ENCODE measurements at places on chromosomes 7 and 10.

DNA sequence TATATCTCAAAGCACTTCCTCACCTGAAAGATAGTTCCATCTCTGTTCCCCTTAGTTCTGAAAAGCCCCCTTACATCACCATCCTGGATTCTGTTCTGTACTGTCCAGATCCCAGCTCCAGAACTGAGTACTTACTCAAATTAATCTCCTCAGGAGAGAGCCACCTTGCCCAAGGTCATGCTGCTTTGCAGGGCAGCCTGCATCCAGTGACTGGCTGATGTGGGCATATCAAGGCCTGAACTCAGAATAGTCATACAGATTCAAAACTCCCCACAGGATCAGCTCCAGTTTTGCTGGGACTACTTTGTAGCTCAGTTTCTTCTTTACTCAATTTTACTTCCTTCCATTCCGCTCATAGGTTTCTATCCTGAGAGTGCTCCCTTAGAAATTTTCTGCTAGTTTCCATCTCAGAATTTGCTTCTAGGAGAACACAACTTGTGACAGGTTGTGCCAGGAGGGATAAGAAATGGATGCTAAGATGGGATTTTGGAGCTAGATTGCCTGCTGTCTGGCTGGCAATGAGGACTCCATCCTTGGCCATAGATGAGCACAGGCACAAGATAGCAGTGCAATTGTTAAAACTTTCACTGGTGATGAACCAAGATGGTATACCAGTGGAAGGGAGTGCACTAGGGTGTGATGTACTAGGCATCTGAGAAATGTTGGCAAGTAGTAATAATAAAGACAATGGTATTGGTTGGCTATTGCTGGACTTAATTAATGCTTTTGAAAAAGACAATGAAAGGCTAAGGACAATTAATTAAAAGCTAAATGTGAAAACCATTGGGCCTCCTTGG, 17.3 kb downstream of the SRGN start:
- DNase-seq = no peak

DNA sequence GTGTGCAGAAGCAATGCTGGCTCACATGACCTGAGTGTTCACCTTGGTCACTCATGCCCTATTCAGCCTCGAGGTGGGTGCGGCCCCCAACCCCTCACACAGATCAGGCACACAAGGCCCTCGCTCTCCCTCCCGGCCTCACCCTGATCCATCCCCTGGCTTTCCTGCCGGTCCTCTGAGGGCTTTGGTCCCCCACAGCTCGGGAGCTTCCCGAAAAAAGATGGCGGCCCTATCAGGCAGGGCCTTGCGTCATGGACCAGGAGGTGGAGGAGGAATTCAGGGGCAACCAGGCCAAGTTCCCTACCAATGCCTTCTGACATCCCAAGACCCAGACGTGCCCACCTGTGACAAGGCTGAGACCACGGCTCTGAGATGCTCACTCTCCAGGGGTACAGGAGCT, 43.7 kb upstream of the DNAAF5 start:
- DNase-seq = no peak

DNA sequence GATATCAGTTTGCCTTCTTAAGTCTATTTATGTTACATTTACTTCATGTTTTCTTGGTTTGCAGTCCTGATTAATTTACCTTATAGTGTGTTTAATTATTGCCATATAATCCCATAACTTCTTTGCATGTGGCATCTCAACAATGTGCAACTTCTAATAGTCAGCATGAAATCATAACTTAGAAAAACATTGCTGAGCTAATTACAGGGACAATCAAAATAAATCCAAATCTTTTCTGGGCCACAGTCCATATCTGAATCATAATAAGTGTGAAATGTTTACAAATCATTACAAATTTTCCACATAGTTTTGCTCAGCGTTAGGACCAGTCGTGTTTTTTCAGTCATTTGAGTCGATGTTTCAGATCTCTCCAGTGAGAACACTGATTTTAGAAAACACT, 29.1 kb upstream of the CABCOCO1 start:
- DNase-seq = no peak

- no peak for DNase-seq
Observed at GRCh38 chr7:82441669-82442478, 1.7 kb downstream of the CACNA2D1 start.

DNA sequence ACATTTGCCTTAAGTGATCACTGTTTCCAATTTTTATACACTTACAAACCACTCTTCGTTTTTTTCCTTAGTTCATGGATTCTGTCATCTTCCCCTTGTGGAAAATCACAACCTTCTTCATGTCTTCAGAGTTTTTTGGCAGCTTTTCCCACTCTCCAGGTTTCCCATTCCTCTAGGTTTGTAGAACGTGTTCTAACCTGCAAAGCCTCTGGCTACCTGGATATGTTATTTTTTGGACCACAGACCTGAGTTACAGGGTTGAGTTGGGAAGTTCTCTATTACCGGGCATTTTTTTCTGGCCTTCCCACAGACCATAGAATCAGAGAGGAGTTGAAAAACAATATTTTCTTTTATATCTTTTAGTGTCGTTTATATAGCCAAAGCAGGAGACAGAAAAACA, 30.2 kb downstream of the NRG3 start:
- no peak for DNase-seq

- no peak for DNase-seq
Observed at GRCh38 chr10:65348637-65349036, 1577.2 kb upstream of the LRRTM3 start.

DNA sequence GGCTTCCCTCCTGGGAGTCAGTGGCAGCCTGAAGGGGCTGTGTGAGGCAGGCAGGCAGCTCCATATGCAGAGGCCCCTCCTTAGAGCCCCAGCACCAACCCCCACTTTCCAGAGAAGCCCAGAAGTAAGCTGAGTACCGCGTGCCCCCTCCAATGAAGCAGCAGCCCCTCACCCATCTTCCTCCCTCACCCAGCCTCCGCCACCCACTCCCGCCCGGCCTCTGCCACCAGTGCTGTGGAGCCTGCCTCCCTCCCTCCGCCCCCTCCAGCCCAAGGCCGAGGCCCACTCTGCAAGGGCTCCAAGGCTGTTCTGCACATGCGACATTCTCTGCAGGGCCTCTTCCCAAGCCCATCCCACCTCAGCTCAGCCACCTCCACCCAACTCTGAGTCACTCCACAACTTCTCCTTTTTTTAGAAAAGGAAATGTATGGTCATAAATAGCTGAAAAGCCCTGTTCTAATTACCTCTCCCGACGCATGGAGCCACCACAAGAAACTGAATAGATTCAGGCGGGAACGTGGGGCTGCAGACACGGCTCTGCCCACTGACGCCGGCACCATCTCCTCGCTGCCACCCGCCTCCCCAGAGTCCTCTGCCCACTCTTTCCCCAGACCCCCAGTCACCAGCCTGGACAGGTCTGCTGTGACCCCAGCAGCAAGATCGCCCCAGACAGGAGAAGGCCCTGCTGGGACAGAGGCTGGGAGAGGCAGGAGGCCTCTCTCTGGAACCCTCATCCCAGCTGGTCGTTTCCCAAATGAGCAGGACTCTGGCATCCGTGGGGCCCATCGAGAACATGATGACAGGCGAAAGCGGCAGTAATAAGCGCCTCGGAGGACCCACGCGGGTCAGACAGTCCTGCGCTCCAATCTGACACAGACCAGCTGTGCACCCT, 213.9 kb downstream of the MAD1L1 start:
- DNase-seq = no peak

DNA sequence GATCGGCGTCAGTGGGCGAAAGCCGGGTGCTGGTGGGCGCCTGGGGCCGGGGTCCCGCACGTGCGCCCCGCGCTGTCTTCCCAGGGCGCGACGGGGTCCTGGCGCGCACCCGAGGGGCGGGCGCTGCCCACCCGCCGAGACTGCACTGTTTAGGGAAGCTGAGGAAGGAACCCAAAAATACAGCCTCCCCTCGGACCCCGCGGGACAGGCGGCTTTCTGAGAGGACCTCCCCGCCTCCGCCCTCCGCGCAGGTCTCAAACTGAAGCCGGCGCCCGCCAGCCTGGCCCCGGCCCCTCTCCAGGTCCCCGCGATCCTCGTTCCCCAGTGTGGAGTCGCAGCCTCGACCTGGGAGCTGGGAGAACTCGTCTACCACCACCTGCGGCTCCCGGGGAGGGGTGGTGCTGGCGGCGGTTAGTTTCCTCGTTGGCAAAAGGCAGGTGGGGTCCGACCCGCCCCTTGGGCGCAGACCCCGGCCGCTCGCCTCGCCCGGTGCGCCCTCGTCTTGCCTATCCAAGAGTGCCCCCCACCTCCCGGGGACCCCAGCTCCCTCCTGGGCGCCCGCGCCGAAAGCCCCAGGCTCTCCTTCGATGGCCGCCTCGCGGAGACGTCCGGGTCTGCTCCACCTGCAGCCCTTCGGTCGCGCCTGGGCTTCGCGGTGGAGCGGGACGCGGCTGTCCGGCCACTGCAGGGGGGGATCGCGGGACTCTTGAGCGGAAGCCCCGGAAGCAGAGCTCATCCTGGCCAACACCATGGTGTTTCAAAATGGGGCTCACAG, 1.1 kb downstream of the EGFR start:
- DNase-seq = no peak

DNA sequence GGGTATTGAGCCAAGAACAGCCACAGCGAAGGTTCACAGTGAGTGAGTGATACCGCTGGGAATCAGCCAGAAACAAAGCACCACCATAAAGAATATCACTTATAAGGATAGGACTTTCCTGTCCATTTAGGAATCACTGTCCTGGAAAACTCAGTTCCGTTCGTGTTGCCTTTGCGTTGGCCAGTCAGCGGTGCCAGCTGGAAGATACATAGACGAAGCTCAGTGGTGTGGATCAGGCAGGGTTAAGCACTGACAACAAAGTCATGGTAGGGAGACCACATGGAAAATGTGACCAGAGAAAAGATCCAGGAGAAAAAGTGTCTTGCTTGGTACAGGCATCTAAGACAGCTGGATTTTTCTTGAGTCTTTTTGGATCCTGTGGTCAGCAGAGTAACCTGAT, 579.7 kb upstream of the DPP6 start:
- DNase-seq = no peak

DNA sequence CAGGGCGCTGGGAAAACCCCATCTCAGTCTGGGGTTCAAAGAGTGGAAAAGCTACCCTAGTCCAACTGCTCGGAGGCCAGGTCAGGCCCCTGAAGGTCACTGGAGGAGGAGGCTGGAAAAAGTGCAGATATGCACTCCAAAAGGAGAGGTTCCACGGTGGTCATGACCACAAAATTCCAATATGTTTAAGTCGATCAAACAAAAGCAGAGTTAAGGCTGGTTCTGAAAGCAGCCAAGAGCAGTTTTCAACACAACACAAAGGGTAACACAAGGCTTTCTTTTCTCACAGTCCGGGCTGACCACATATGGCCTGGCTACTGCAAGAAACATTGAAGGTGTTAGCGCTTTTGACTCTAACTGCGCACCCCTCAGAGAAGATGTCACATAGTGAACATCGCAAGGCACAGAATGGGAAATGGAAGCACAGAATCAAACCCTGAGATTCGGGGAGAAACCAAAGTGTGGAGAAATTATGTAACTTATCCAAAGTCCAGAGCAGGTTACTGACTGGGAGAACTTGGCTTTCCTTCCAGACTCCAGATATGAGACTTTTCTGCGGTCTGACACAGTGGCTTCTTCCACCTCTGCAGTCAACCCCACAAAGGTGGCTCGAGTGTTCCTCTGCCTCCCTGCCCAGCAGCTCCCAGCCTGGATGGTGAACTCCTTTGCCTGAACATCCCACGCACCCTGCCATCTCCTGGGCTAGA, 1.3 kb upstream of the GRB10 start:
- no peak for DNase-seq

DNA sequence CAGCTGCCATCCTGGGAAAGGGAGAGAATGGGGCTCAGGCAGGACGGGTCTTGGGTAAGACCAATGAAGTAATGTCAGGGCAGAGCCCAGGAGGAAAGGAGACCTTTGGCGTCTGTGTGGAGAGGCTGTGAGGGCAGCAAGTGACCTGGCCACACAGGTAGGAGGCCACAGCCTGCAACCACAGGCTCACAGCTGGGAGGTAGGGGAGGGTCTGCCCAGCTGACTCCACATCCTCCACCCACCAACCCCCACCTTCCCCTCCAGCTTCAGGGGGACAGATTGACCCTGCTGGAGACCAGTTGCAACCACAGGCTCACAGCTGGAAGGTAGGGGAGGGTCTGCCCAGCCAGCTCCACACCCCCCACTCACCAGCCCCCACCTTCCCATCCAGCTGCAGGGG, 262.2 kb upstream of the TCERG1L start:
- no peak for DNase-seq

DNA sequence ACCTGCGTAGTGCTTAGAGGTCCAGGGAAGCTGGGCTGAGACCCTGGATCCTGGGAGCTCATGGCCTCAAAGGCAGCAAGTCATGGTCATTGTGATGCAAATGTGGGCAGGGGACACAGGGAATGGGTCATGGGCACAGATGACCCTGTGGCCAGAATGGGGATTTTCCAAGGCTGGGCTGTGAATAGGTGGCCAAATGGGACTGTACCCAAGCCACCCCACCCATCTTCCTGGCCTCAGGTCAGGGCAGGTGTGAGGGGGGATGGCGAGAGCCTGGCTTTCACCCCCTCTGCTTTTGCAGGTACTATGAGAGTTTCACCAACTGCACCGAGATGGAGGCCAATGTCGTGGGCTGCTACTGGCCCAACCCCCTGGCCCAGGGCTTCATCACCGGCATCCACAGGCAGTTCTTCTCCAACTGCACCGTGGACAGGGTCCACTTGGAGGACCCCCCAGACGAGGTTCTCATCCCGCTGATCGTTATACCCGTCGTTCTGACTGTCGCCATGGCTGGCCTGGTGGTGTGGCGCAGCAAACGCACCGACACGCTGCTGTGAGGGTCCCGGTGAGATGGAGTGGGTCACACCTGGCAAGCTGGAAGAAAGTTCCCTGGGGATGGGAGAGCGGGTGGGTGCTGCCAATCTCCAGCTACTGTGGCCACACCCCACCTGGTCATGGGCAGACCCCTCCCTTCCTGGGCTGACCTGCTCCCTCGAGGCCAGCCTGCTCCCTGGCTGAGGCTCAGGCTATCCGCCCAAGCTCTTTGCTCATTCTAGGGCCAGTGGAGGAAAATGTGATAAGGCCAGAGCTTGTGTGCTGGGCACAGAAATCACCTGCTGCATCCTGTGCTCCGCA, 25.5 kb downstream of the RAMP3 start:
- no peak for DNase-seq

GRCh38 chr10:97538411-97538810, 34.2 kb upstream of the ANKRD2 start:
- DNase-seq = no peak

GRCh38 chr10:103204353-103205255, 11.5 kb upstream of the NT5C2 start:
- no peak for DNase-seq

- DNase-seq = no peak
Observed at GRCh38 chr10:56881218-56881617, 520.2 kb upstream of the ZWINT start.

GRCh38 chr10:69633673-69634635, 3.9 kb downstream of the FAM241B start:
- no peak for DNase-seq

DNA sequence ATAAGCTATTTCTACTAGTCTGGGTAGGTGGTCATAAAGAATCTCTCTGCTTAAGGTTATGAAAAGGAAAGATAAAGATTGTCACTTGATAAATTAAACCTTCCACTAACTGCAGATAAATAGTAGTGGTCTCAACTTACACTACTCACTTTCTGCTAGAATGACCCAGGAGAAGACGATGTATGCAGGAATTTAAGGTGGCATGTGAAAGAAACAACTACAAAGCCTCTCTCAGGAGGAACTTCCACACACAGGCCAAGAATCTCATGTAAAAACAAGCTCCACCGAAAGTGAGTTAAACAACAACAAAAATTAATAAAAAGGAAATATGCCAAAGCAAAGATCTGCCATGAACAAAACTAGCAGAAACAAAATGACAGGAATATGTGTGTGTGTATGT, 165.4 kb downstream of the CDC14C start:
- DNase-seq = no peak

Data from activated CD4-positive, alpha-beta T cell treated with anti-CD3 and anti-CD28 coated beads for 1 hour (primary cell).